Smooth muscle cell of the umbilical artery (primary cell): ENCODE measurements at places on chromosomes 16 and 17. TPM values are rescaled to one million over a fixed set of nuclear protein-coding genes. Genes with fewer than 3 reads are reported as not detected.

The TMEM92 gene
- total RNA-seq = 0.09 TPM in 1 of 2 replicates, not detected in the other

The KRTAP9-4 gene
- total RNA-seq = not detected in 2 replicates

The NEK8 gene
- 1.5 and 2.7 TPM in 2 replicates for total RNA-seq

The SDR42E2 gene
- total RNA-seq = not detected in 2 replicates

The SPAG9 gene
- total RNA-seq = 90.3 and 131 TPM in 2 replicates

The CNGB1 gene
- total RNA-seq = not detected in 2 replicates

The CDRT15 gene
- total RNA-seq = not detected in 2 replicates

The TNFRSF17 gene
- total RNA-seq = not detected in 2 replicates

The STRADA gene
- 21.1 and 23.8 TPM in 2 replicates for total RNA-seq

The TNRC6C gene
- total RNA-seq = 3.6 and 6.0 TPM in 2 replicates

The IGF2BP1 gene
- 12.2 and 28.5 TPM in 2 replicates for total RNA-seq

The KRTAP4-9 gene
- not detected in 2 replicates for total RNA-seq

The SDK2 gene
- 0.89 and 1.1 TPM in 2 replicates for total RNA-seq

The ATP6V0D1 gene
- 104 and 140 TPM in 2 replicates for total RNA-seq

The ZG16B gene
- not detected in 2 replicates for total RNA-seq
